H1 (cell line): ENCODE measurements at places on chromosomes 3 and 15.

- H3K4me1 ChIP-seq: no peaks in the 10 kb centered on the region; the same call in 1 of the 2 replicates
- no peak overlapping the region for H3K27ac ChIP-seq
- no peak overlapping the region for H3K4me3 ChIP-seq
- no peaks in the 10 kb centered on the region for H3K27me3 ChIP-seq
These were observed 65.8 kb downstream of the B3GNT5 start for GRCh38 chr3:183318877-183319276.

DNA sequence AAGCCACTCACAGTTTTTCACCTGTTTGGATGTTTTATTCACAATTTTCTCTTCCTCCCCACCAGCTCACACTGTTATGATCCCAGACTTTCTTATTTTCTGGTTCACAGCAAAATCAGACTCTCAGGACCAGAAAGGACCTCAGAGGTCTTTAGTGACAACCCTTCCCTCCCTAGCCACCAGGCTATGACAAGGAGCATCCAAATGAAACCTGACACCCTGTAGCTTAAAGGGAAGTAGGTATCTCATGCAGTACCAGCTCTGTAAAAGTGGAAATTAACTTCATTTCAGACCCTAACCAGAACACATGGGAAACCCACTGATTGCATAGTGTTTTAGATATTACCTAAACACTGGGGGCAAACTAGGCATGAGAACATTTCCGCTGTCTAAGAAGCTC lies 45.3 kb downstream of the ATP13A5 start:
- no peaks in the 10 kb centered on the region for H3K4me1 ChIP-seq
- no peaks in the 10 kb centered on the region for H3K27me3 ChIP-seq
- no peak overlapping the region for H3K4me3 ChIP-seq
- DNase-seq: no peak
- no peaks in the 10 kb centered on the region for H3K36me3 ChIP-seq

DNA sequence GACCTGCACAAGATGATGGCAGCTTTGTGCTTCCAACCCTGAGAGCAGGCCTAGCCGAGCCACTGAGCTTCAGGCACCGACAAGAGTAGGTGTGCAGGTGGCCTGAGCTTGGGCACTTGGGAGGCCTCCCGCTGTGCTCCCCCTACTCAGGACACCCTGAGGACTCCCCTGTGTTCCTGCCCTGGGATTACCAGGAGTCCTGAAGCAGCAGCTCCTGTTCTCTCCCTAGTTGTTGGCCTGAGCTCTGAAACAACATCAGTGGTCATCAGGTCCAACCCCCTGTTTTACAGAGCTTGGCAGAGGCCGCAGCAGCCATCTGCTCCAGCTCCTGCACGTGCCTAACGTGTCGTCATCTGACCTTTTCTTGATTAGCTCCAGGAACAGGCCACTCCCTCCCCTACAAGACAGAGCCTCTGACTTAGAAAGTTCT lies 8.0 kb upstream of the MESP2 start:
- no peak overlapping the region for H3K27ac ChIP-seq
- no peaks in the 10 kb centered on the region for H3K27me3 ChIP-seq
- H3K4me1 ChIP-seq: no peaks in the 10 kb centered on the region
- no peak for DNase-seq

GRCh38 chr3:114941626-114942309 lies 205.3 kb downstream of the ZBTB20 start:
- no peaks in the 10 kb centered on the region for H3K4me1 ChIP-seq
- H3K27me3 ChIP-seq: no peaks in the 10 kb centered on the region
- H3K36me3 ChIP-seq: no peaks in the 10 kb centered on the region

DNA sequence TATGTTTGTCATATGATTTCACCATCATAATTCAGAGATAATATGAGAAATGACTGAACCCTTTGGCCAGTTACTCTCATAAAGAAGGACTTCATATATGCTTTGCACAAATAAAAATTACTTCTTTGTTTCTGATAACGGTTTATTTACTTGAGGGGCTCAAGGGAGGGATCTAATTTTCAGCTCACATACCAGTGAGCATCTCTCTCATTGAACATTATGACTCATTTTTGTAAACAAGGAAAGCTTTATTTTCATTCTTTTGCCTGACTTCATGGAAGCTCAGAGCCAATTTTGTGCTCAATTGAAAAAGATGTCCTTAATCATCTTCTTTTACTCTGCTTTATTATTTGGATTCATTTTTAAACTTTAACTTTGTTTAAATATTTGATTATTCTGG lies 5.8 kb downstream of the NLGN1 start:
- H3K27ac ChIP-seq: no peak overlapping the region
- no peaks in the 10 kb centered on the region for H3K27me3 ChIP-seq
- no peak for DNase-seq
- H3K4me3 ChIP-seq: no peak overlapping the region

DNA sequence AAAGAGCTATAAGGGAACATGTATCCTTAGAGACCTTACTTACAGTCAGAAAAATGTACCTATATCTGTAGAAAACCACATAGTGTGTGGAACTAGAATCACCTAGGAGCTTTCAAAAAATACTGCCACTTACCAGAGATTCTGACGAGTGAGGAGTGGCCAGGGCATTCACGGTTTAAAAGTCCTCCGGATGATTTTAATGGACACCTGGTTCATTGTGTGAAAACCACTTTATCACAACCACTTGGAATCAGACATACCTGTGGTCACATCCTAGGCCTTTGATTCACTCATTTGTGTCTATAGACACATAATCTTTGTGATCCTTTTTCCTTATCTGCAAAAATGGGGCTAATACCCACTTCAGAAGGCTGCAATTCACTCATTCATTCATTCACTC lies 159.8 kb downstream of the MBNL1 start:
- no peak overlapping the region for H3K4me3 ChIP-seq
- no peaks in the 10 kb centered on the region for H3K4me1 ChIP-seq
- H3K27me3 ChIP-seq: no peaks in the 10 kb centered on the region

DNA sequence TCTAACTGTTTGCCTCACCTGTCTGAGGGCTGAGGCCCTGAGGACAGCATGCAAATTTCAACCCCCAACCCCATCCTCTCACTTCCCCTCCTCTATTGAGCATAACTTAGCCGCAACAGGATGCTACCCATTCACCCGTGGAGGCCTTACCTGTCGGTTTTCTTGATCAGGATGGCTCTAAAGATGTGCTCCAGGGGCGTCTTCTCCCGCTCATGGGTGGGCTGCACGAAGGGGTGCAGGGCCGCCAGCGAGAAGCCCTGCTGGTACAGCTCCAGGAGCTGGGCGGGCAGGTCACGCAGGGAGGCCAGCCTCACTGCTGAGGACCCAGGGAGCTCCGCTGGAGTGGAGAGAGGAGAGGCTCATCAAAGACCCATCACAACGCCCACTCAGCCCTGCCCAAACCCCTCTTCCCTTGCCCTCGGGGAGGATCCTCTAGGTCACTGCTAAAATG lies 79.8 kb downstream of the RFTN1 start:
- no peaks in the 10 kb centered on the region for H3K36me3 ChIP-seq
- DNase-seq: no peak
- H3K27ac ChIP-seq: no peak overlapping the region

- peaks cover 5% of the 10 kb centered on the region for H3K27me3 ChIP-seq
- no peaks in the 10 kb centered on the region for H3K4me1 ChIP-seq
- H3K36me3 ChIP-seq: peaks cover 43% of the 10 kb centered on the region
- H3K27ac ChIP-seq: no peak overlapping the region
- no peak for DNase-seq
These were observed 18.3 kb upstream of the PKM start for GRCh38 chr15:72249142-72249810.

- DNase-seq: no peak
- no peak overlapping the region for H3K27ac ChIP-seq
- no peaks in the 10 kb centered on the region for H3K36me3 ChIP-seq
These were observed 51.3 kb downstream of the MYLK start for GRCh38 chr3:123832692-123833397.

- no peak for DNase-seq
- no peak overlapping the region for H3K4me3 ChIP-seq
- no peak overlapping the region for H3K27ac ChIP-seq
- H3K27me3 ChIP-seq: no peaks in the 10 kb centered on the region
- H3K4me1 ChIP-seq: no peaks in the 10 kb centered on the region
These were observed 49.2 kb upstream of the LRRFIP2 start for GRCh38 chr3:37223576-37223975.

GRCh38 chr3:191339316-191339917 lies 9.1 kb upstream of the UTS2B start:
- H3K27me3 ChIP-seq: no peaks in the 10 kb centered on the region
- no peaks in the 10 kb centered on the region for H3K4me1 ChIP-seq
- H3K27ac ChIP-seq: no peak overlapping the region
- no peak overlapping the region for H3K4me3 ChIP-seq

- no peaks in the 10 kb centered on the region for H3K4me1 ChIP-seq
- no peak overlapping the region for H3K27ac ChIP-seq
- H3K36me3 ChIP-seq: no peaks in the 10 kb centered on the region
- no peaks in the 10 kb centered on the region for H3K27me3 ChIP-seq
These were observed 1015.5 kb downstream of the PLOD2 start for GRCh38 chr3:145145461-145145860.

- peaks cover 6% of the 10 kb centered on the region for H3K36me3 ChIP-seq
- DNase-seq: no peak
- no peak overlapping the region for H3K4me3 ChIP-seq
- no peaks in the 10 kb centered on the region for H3K4me1 ChIP-seq
These were observed 7.4 kb downstream of the DPH3 start for GRCh38 chr3:16257309-16257708.

- no peak for DNase-seq
- H3K36me3 ChIP-seq: no peaks in the 10 kb centered on the region
- no peaks in the 10 kb centered on the region for H3K27me3 ChIP-seq
- H3K4me1 ChIP-seq: no peaks in the 10 kb centered on the region
- H3K4me3 ChIP-seq: no peak overlapping the region
- no peak overlapping the region for H3K27ac ChIP-seq
These were observed 215.1 kb downstream of the ITPR1 start for GRCh38 chr3:4708230-4708629.

- H3K36me3 ChIP-seq: no peaks in the 10 kb centered on the region
- no peaks in the 10 kb centered on the region for H3K27me3 ChIP-seq
- peaks cover 2% of the 10 kb centered on the region; the same call in 1 of the 2 replicates for H3K4me1 ChIP-seq
- no peak overlapping the region for H3K27ac ChIP-seq
- no peak for DNase-seq
These were observed 73.6 kb downstream of the APBA2 start for GRCh38 chr15:28959326-28959725.

DNA sequence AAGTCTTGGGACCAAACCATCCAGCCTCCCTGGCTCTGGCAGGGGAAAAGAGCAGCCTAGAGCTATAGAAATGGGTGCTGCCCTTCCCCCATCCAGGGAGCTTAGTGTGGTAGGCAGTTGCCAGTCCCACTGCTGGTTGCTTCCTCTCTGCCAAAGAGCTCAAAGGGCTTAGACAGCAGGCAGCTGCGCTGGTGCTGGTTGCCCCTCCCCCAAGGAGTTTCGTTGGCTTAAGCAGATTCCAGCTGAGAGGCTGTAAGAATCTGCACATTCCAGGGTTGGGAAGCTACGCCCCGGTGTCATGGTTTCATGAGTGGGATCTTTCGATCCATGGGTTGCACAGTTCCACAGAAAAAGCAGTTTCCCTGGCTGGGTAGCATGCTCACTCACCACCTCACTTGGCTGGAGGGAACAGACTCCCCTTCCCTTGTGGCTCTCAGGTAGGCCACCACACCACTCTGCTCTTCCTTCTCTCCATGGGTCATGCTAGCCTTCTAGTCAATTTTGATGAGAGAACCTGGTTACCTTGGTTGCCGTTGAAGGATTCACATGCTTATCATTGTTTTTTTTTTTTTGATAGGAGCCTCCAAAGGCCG lies 195.1 kb downstream of the EPHA6 start:
- peak overlapping the region; percentile 9; the same call in 1 of the 2 replicates for H3K27ac ChIP-seq
- H3K36me3 ChIP-seq: no peaks in the 10 kb centered on the region
- DNase-seq: peak; percentile 58
- peaks cover 6% of the 10 kb centered on the region for H3K4me1 ChIP-seq
- H3K27me3 ChIP-seq: no peaks in the 10 kb centered on the region

- no peak overlapping the region for H3K4me3 ChIP-seq
- H3K36me3 ChIP-seq: no peaks in the 10 kb centered on the region
- no peak for DNase-seq
- H3K4me1 ChIP-seq: peaks cover 4% of the 10 kb centered on the region; the same call in 1 of the 2 replicates
- no peaks in the 10 kb centered on the region for H3K27me3 ChIP-seq
These were observed 390.6 kb upstream of the WNT5A start for GRCh38 chr3:55877703-55878102.

- peaks cover 7% of the 10 kb centered on the region; the same call in 1 of the 2 replicates for H3K36me3 ChIP-seq
- H3K4me1 ChIP-seq: peaks cover 42% of the 10 kb centered on the region
- peaks cover 4% of the 10 kb centered on the region; the same call in 1 of the 2 replicates for H3K27me3 ChIP-seq
- H3K27ac ChIP-seq: no peak overlapping the region
These were observed 5.4 kb downstream of the SEMA3F start for GRCh38 chr3:50160561-50160983.

- H3K4me1 ChIP-seq: no peaks in the 10 kb centered on the region
- no peaks in the 10 kb centered on the region for H3K36me3 ChIP-seq
- no peaks in the 10 kb centered on the region for H3K27me3 ChIP-seq
- H3K4me3 ChIP-seq: no peak overlapping the region
- H3K27ac ChIP-seq: no peak overlapping the region
These were observed 19.0 kb upstream of the CSTA start for GRCh38 chr3:122305818-122306621.

- H3K36me3 ChIP-seq: no peaks in the 10 kb centered on the region
- no peaks in the 10 kb centered on the region for H3K4me1 ChIP-seq
- H3K4me3 ChIP-seq: no peak overlapping the region
- DNase-seq: no peak
- no peaks in the 10 kb centered on the region for H3K27me3 ChIP-seq
These were observed 11.3 kb upstream of the OXSR1 start for GRCh38 chr3:38154033-38154494.

- DNase-seq: no peak
- no peaks in the 10 kb centered on the region for H3K27me3 ChIP-seq
- no peaks in the 10 kb centered on the region for H3K36me3 ChIP-seq
- H3K4me1 ChIP-seq: no peaks in the 10 kb centered on the region
- no peak overlapping the region for H3K27ac ChIP-seq
These were observed 54.9 kb downstream of the OCA2 start for GRCh38 chr15:28044121-28044672.

- H3K4me3 ChIP-seq: no peak overlapping the region
- no peak for DNase-seq
- no peaks in the 10 kb centered on the region for H3K4me1 ChIP-seq
- peaks cover 19% of the 10 kb centered on the region for H3K36me3 ChIP-seq
These were observed 50.1 kb downstream of the TLE3 start for GRCh38 chr15:70047386-70048197.

DNA sequence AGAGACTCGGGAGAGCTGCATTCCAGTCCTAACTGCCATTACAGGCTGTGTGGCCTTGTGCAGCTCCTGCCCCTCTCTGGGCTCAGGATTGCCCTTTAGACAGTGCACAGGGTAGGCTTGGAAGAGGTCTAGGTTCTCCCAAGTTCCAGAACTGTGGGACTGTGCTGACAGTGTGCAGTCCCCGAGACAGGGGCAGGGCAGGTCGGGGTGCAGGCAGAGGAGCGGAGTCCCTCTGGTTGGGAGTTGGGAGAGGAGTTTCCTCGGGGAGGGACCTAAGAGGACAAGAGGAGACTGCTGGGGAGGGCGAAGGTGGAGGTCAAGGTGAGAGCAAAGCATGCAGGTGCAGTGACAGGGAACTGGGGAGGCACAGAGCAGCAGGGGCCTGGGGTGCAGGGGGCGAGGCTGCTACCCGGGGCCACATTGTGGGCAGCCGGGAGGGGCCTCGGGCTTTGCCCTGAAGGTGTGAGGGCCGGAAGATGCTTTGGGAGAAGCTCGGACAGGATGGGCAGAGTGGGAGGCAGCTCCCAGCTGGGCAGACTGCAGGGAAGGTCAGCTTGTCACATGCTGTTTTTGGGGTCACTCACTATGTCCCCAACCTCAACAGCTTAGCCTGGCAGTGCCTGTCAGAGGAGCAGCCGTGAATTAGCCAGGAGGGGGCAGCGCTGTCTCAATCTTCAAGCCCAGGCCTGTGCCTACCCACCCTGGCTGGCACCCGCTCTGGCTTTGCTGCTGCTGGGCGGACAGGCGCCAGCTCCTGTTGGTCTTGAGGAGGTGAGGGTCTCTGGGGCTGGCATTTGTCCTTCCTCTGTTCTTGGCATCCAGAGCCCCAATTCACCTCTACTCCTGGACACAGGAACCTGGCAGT lies 15.4 kb upstream of the CSPG4 start:
- no peak overlapping the region for H3K27ac ChIP-seq
- H3K36me3 ChIP-seq: no peaks in the 10 kb centered on the region
- no peaks in the 10 kb centered on the region; the same call in 1 of the 2 replicates for H3K27me3 ChIP-seq
- peak; percentile 82 for DNase-seq
